Activated CD4-positive, CD25-positive, alpha-beta regulatory T cell treated with anti-CD3 and anti-CD28 coated beads, Interleukin-2, amount 50 U/mL, for 16 hours (primary cell): ENCODE measurements at places on chromosomes 4 and X.

- DNase-seq: no peak
These were observed 586.0 kb upstream of the AADAT start for GRCh38 chr4:170675568-170676262.

- no peak for DNase-seq
These were observed 193.8 kb upstream of the BCOR start for GRCh38 chrX:40291553-40291952.

- no peak for DNase-seq
These were observed 1.7 kb downstream of the SAT1 start for GRCh38 chrX:23784470-23785331.

GRCh38 chr4:146315184-146315583, 100.8 kb downstream of the REELD1 start:
- no peak for DNase-seq

- no peak for DNase-seq
These were observed 29.4 kb upstream of the GABRA3 start for GRCh38 chrX:152480269-152481212.

DNA sequence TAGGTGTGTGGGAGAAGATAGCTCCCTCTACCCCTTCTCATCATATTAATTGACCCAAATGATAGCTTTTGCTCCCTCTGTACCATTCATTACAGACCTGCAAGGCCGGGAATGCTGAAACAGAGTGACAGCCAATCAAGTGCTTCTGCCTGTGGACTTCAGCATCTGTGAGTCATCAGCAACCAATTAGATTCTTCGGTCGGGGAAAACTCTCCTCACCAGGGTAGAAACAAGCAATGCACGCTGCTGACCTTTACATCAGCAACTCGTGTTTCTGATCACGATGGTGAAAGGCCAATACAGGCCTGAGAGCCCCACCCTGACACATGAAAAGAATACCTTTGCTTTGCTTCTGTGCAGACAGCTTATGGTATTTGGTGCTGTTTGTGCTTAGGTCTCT, 347.2 kb upstream of the DDX53 start:
- no peak for DNase-seq

GRCh38 chr4:145760176-145760575, 80.2 kb downstream of the C4orf51 start:
- no peak for DNase-seq

- DNase-seq: no peak
These were observed 490.3 kb upstream of the EPHA5 start for GRCh38 chr4:66160606-66161005.

DNA sequence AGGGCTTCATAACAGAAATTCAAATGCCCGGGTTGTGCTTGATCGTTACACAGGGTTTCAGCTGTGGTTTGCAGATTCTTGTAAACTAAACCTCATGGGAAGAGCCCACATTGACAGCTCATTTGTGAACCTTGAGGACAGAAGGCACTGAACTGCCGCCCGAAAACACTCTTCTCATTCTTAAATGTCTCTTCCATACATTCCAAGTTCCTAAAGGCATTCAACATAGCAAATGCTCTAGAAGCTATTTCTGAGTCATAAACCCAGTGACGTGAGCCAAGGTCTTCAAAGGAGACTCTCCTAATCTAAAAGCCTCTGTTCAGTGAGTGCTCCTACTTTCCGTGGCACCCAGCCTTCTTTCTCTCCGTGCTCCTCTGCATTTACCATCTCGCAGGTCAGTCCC, 737.8 kb upstream of the FRG1 start:
- no peak for DNase-seq

- DNase-seq: no peak
These were observed 71.3 kb downstream of the POU4F2 start for GRCh38 chr4:146709956-146710355.

GRCh38 chrX:95505721-95506120, 1178.9 kb upstream of the DIAPH2 start:
- no peak for DNase-seq

- no peak for DNase-seq
These were observed 31.5 kb upstream of the CLCN4 start for GRCh38 chrX:10125248-10125615.
